ENCODE measurements at places on chromosomes 4 and X. TPM values are rescaled to one million over a fixed set of nuclear protein-coding genes. Genes with fewer than 3 reads are reported as not detected.

PRR32 gene
- not detected for total RNA-seq

DAPP1 gene
- total RNA-seq, result 30.6 TPM

CXXC4 gene
- total RNA-seq, result 1.3 TPM

GATA1 gene
- not detected for total RNA-seq

NUDT11 gene
- 1.3 TPM for total RNA-seq

SLC6A14 gene
- total RNA-seq, result 83.7 TPM

PAGE2B gene
- total RNA-seq, result not detected

VEGFD gene
- 1.6 TPM for total RNA-seq

HAUS3 gene
- 12.9 TPM for total RNA-seq

SMPX gene
- total RNA-seq, result not detected

GPRASP2 gene
- 9.0 TPM for total RNA-seq

DMD gene
- 7.6 TPM for total RNA-seq

FGF5 gene
- 0.50 TPM for total RNA-seq

MID1 gene
- total RNA-seq, result 70.5 TPM

CLNK gene
- total RNA-seq, result not detected

CFI gene
- total RNA-seq, result 27.7 TPM
